ENCODE measurements at places on chromosomes 11 and 22. TPM values are rescaled to one million over a fixed set of nuclear protein-coding genes. Genes with fewer than 3 reads are reported as not detected.

- DNase-seq = no peak
Observed at GRCh38 chr11:786235-787083, 3.4 kb downstream of the CEND1 start.

GRCh38 chr11:72524711-72525110, 90.4 kb upstream of the CLPB start:
- no peak for DNase-seq

- peak; percentile 41 for DNase-seq
Observed at GRCh38 chr22:41003066-41003465, 51.9 kb downstream of the RBX1 start.

GRCh38 chr11:103202048-103202651, 92.9 kb downstream of the DYNC2H1 start:
- DNase-seq = peak; percentile 10

The TH gene
- polyA plus RNA-seq = 0.10 TPM

DNA sequence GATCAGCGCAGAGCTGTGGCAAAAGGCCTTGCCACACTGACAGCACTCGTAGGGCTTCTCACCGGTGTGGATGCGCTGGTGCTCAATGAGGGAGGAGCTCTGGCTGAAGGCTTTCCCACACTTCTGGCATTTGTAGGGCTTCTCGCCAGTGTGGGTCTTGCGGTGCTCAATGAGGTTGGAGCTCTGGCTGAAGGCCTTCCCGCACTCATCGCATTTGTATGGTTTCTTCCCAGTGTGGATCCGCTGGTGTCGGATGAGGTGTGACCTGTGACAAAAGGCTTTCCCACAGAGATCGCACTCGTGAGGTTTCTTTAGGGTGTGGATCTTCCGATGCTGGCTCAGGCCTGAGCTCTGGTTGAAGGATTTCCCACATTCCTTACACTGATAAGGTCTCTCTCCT, 6.9 kb downstream of the ZNF70 start:
- no peak for DNase-seq

- no peak for DNase-seq
Observed at GRCh38 chr11:1291295-1292017, 18.0 kb downstream of the TOLLIP start.

DNA sequence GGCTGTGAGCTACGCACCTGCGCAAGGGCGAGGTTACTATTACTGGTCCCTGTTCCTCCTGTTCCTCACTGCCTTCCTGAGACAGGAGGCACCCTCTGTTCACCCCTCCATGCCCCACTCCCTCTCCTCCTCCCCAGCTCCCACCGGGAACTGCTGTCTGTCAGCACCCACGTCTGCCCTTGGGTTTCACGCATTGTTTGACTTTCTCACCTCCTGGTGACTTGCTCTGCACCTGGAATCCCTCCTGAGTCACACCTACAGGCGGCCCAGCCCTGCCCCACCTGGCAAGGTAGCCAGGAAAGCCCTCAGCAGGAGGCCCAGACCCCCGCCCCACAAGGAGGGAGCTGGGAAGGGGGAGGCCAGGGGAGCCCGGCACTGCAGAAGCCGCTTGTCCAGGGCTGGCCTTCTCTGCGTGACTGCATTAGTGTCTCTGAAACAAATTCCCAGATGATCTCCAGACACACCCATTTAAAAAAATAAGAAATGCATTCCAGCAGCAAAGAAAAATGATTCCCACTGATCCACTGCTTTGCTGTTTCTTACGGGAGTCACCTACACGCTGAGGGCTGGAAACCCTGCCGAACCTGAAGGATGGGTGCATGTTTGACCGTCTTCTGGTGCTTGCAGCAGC, 86.4 kb downstream of the CELSR1 start:
- DNase-seq = no peak

The THY1 gene
- 52.5 TPM for polyA plus RNA-seq

GRCh38 chr11:72579816-72580641, 94.2 kb downstream of the PDE2A start:
- DNase-seq = no peak

DNA sequence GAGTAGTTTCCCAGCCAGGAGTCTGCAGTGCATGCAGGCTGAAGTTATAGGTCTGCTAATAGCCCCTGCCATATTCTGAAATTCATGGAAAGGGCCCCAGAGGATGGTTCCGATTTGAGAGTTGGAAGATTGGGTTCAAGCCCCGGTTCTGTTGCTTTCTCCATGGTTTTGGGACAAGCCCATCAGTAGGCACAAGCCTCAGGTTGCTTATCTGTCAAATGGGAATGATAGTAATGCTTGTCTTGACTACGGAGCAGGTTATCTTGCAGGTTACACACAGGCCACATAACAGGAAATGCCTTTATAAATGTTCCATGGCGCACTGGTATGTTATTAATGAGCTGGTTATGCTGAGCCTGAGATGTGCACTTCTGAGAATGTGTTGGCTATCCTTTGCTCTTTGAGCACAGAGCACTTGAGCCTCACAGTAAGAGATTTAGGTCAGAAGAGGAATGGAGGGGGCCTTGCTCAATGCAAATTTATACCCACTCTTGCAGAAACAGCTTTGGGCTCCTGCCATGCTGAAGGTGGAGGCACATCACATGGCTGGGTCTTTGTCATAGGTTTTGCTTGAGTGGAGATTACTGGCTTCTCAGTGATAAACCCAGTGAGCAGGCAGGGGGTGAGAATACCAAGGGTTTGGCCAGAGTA, 47.1 kb downstream of the ZNRF3 start:
- DNase-seq = no peak

The NLRX1 gene
- 9.2 TPM for polyA plus RNA-seq

GRCh38 chr11:15471895-15472799, 357.4 kb downstream of the INSC start:
- peak; percentile 34 for DNase-seq

DNA sequence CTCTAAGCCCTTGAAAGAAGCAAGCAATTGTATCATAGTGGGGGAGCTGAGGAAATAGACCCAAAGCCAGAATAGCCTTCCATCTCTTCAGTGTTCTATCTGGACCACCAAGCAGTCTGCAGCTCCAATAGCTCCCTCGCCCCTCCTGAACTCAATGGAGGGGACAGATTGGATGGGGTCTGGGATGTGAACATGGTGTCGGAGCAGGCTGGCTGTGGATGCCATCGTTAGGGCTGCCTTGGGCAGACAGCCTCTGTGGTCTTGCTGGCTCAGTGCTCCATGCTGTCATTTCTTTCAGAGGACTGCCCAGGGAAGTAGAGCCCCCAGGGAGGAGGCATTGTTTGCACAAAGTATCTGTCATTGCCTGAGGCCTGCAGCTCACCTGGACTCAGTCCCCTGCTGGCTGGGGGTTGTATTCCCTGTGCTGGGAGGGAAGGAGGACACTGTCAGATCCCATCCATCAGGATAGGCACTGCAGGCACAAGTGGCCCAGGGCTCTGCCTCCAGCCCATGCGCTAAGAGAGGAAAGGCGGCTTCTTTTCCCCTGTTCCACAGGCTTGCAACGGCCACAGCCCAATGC, 537.7 kb downstream of the BUD13 start:
- no peak for DNase-seq

The MRGPRF gene
- 16.9 TPM for polyA plus RNA-seq

The KRTAP5-8 gene
- polyA plus RNA-seq = not detected

DNA sequence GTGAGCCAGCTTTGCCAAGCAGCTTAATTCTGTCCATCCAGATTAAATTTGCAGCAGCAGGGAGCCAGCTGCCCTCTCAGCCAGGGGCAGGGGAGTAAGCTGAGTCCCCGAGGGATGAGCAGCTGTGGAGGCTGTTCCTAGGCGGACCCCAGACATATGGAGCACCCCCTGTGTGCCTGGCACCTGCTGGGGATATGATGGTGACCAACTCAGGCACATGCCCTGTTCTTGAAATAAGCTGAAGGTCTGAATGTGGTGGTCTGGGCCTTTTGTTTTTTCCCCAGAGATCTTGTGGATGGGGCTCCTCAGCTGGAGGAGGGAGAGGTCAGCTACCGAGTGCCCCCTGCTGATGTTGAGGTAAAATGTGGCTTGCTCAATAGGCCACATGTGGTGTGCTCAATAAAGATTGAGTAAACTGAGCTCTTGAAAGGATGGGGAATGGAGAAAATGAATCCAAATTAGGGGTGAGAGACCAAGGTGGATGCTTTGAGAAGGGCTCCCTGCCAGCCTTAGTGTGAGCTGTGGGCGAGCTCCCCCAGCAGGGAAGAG, 103.3 kb upstream of the NNMT start:
- DNase-seq = no peak

- DNase-seq = no peak
Observed at GRCh38 chr22:41582694-41583093, 6.9 kb downstream of the PMM1 start.

DNA sequence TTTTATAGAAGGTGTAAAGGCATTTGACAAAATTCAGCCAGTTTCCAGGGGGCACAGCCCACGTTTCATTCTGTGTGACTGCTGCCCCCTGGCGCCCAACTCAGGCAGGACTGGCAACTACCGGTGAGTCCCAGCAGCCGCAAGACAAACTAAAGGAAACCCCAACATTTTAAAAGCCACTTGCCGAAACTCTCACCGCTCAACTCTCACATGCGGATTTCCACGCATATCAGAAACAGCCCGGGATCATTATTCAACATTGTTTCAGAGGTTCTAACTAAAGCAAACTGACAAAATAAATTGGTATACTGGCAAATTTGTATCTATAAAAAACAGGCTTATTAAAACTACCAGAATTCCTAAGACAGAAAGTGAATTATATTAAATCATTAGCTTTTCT, 48.2 kb downstream of the MORC2 start:
- DNase-seq = peak; percentile 67

DNA sequence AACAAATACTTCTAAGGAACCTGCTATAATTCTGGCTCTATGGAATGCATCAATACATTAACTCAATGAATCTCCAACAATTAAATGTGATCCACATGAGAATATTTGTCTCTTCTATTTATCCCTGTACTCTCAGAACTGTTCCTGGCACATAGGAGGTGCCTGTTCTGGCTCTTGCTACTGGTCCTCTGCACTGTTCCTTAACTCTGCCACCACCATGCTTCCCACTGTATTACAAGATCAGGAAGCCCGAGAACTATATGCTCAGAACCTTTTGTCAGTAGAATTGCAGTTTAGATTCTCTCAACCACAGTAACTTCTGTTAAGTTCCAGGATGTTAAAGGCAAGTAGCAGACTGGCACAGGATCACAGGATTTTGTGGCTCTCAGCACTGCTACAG, 376.3 kb upstream of the CCDC90B start:
- DNase-seq = no peak

The TECTA gene
- polyA plus RNA-seq = 2.9 TPM

- DNase-seq = peak; percentile 79
Observed at GRCh38 chr11:17014833-17015626, 816 bp upstream of the PLEKHA7 start.

GRCh38 chr22:23236026-23236425, 55.7 kb downstream of the BCR start:
- no peak for DNase-seq

- DNase-seq = no peak
Observed at GRCh38 chr11:20258376-20258895, 98.2 kb upstream of the DBX1 start.

DNA sequence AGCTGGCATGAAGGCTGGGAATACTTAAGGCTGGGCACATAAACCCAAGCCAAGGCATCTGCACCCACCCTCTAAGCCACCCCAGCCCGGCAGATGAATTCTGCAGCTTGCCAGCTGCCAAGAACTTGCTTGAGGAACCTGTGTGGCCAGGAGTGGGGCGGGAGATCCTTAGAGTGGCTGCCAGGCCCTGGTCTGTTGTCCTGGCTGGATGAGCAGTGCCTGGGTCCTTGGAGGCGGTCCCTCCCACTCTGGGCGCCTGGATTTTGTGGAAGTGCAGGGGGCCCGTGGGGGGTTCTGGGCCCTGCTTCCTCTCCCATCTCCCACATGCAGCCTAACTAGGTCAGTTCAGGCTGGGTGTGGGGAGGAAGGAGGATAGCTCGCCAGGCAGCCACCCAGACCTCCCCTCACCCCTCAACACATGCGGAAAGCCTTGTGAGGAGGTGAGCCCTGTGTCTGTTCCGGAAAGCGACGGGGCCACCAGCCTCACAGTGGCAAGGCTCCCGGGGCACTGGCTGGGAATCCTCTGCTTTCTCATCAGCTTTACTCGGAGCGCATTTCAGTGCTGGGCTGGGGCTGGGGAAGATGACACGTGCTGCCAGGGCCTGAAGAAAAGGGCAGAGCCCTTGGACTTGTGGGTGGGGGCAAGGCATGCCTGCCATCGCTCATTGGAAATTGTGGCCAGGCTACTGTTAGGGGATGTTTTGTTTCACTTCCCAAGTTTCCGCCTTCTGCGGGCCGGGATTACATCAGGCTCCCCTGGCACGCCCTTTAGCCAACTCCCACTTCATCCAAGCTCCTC, 8.4 kb downstream of the DAGLA start:
- peak; percentile 77 for DNase-seq

DNA sequence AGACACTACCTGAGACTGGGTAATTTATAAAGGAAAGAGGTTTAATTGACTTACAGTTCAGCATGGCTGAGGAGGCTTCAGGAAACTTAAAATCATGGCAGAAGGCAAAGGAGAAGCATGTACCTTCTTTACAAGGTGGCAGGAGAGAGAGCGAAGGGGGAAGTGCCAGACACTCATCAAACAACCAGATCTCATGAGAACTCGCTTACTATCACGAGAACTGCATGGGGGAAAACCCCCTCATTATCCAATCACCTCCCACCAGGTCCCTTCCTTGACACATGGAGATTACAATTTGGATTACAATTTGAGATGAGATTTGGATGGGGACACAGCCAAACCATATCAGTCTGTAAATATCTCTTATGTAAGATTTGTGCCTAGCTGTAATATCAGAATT, 50.9 kb upstream of the ATXN10 start:
- DNase-seq = no peak

The MMP7 gene
- polyA plus RNA-seq = not detected

The PARVB gene
- polyA plus RNA-seq = 16.5 TPM

DNA sequence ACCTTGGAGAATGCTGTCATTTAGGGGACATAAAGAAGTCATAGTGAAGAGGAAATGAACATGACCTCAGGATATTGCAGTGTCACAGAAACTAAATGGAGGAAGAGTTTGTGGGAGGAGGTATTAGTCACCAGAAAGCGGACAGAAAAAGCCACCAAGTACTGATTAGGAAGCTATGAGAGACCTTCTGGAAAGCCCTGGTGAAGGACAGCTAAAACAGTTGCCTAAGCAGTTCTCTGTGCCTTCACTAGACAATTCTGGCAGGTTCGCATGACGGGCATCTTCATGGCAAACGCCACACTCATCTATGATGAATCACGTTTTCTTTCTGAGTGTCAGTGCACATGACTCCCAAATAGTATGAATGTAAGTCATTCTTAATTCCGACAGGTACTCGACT, 325.8 kb downstream of the C11orf87 start:
- DNase-seq = no peak
